ENCODE measurements at places on chromosomes 12 and 14.

DNA sequence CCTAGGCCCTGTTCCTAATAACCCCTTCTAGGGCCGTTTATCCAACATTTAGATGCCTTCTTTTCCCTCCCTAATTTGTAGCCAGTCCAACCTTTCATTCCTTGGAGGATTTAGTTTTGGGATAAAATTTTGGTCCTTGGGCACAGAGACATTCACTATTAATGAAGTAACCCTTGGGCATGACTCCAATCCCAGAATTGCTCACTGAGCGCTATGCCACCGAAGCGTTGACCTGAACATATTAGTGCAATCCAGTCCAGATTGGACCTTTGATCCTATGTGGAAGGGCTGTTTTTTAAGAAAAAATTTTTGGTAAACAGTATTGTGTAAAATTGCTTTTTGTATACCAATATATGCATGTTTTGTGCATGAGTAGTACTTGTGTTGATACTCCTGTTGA lies 10.0 kb downstream of the DACT1 start:
- no peak overlapping the region for H3K27ac ChIP-seq
- no peaks in the 10 kb centered on the region for H3K4me1 ChIP-seq
- no peaks in the 10 kb centered on the region for H3K27me3 ChIP-seq
- no peak overlapping the region for H3K4me3 ChIP-seq
- H3K36me3 ChIP-seq: no peaks in the 10 kb centered on the region

- H3K27ac ChIP-seq: no peak overlapping the region
- peaks cover 19% of the 10 kb centered on the region for H3K36me3 ChIP-seq
- DNase-seq: no peak
- no peak overlapping the region for H3K4me3 ChIP-seq
- H3K27me3 ChIP-seq: no peaks in the 10 kb centered on the region
- H3K4me1 ChIP-seq: no peaks in the 10 kb centered on the region
These were observed 38.7 kb downstream of the DDX51 start for GRCh38 chr12:132105467-132105866.

DNA sequence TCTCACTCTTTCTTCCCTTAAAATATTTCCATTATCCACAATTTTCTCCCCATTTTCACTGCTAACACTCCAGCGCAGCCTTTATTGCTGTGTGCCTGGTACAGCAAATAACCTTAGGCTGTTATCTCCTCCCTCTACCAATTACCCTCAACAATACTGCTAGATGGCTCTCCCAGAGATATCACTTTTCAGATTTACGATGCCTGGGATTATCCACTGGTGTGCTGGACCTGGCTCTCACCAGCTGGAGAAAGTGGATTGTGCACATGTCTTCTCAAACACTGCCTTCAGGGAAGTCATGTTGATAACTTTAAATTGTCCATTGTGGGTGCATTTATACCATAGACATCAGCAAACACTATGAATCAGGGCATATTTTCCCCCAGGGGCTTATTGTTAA lies 101.9 kb upstream of the ADAMTS20 start:
- no peak overlapping the region for H3K4me3 ChIP-seq
- no peaks in the 10 kb centered on the region for H3K4me1 ChIP-seq
- H3K27ac ChIP-seq: no peak overlapping the region
- no peak for DNase-seq

DNA sequence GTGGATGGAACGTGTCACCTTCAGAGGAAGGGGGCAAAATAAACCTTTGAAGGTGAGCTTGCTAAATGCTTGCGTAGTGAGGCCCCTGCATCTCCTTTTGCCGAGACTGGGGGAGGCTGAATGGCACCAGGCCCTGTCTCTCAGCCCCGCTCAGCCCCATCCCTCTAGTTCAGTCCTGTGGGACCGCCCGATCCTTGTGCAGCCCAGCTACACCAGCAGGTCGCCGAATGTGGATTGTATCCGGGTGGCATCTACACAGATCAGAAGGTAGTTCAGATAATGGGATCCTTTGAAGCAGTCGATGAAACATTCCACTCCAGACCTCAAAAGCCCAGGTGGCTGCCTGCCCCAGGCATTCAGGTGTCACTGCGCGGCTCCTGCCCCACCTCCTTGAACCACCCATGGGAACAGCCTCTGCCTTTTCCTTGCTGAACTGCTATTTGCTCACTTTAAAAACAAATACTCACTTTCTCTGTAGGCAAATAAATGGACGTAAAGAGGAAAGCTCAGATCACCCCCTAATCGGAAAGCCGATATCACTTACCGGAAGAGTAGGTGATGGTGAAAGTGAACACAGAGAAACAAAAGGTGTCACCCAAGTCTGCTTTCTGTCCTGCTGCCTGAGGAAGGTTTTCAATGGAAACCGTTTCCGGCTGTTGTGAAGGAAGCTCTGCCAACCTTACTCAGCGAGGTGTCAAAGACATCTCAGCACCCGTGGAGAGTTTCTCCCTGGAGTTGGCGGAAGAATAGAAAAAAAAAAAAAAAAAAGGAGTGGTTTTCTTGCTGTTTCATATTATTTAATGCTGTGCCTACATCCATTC lies 100.3 kb upstream of the NCOR2 start:
- peaks cover 5% of the 10 kb centered on the region for H3K27me3 ChIP-seq
- H3K4me3 ChIP-seq: no peak overlapping the region
- no peaks in the 10 kb centered on the region for H3K36me3 ChIP-seq
- H3K4me1 ChIP-seq: no peaks in the 10 kb centered on the region
- no peak for DNase-seq
